Cerebellum (tissue), 4 donors: ENCODE measurements at places on chromosomes 11 and 22. TPM values are rescaled to one million over a fixed set of nuclear protein-coding genes. Genes with fewer than 3 reads are reported as not detected.
A peak's percentile ranks its signal among the peaks of the same experiment; 100 is the strongest.

DNA sequence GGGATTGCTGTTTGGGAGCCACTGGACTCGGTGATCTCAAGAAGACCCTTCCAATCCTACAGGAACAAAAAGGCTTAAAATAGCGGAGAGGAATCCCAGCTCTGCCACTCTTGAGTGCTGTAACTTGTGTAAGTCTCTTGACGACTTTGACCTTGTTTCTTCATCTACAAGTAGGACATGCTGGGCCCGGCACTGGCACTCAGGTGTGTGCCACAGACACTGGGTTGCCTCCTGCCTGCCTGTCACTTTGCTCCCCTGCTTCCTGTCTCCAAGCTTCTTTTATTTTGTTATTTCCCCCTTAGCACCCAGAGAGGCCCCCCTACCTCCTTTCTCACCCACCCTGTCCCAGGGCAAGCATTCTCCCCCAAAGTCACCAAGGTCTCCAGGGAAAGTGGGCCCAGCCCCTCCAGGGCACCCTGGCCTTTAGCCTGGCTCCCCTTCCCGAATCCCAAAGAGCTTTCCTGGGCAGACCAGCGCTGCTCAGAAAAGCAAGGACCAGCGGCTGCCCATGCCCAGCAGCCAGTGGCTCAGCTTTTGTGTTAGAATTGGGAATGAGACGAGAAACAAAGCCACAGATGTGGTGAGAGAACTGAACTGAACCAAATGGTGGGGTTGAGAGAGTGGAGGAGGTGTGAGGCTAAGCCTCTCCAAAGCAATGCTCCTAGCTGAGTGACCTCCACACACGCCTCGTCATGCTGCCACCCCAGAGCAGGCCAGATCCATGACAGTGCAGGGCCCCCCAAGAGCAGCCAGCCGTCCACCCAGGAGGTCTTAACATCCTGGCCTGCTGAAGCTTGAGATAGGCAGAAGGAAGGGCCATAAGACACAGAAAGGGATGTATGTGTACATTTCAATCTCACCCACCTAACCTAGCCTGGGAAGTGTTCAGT lies 4.5 kb downstream of the TRIM29 start:
- DNase-seq, result no peak

DNA sequence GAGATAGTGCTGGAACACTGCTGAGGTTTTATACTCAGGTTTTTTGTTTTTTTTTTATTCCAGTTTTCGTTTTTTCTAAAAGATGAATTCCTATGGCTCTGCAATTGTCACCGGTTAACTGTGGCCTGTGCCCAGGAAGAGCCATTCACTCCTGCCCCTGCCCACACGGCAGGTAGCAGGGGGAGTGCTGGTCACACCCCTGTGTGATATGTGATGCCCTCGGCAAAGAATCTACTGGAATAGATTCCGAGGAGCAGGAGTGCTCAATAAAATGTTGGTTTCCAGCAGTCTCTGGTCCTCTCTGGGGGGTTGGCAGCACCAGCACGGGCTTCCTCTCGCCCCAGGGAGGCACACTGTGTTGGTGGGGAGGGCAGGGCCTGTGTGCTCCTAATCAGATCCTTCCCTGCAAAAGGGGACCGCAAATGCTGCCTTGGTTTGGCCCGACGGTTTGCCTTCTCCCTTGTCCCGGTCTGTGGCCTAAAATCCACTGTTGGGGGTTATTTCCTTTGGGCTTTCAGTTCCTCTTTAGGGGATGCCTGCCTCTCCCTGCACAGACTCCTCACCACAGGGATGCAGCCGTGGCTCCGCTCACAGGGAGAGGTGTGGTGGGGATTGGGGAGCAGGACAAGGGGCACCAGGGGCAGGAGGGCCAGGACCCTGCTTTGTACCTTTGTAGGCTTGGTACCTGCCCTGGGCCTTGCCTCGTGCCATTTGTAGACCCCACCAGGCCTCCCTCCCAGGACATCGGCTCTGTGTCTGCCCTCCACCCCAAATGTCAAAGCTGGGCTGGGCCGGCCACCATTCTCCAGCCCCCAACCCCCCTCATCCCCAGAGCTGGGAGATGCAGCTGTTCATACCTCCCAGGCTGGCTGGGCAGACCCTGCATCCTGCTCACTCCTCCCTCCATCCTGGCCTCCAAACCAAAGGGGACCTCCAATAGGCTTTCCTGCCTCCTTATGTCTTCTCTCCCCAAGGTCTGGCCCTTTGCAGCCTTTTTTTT lies 13.5 kb downstream of the MCAT start:
- no peak for DNase-seq

F2 gene
- total RNA-seq, result 0.18 TPM

GRCh38 chr11:110367571-110367970 lies 62.2 kb upstream of the FDX1 start:
- DNase-seq, result no peak

TEX54 gene
- not detected for total RNA-seq

- DNase-seq, result no peak
Measured at GRCh38 chr11:22341588-22341931, 3.4 kb downstream of the SLC17A6 start.

DNA sequence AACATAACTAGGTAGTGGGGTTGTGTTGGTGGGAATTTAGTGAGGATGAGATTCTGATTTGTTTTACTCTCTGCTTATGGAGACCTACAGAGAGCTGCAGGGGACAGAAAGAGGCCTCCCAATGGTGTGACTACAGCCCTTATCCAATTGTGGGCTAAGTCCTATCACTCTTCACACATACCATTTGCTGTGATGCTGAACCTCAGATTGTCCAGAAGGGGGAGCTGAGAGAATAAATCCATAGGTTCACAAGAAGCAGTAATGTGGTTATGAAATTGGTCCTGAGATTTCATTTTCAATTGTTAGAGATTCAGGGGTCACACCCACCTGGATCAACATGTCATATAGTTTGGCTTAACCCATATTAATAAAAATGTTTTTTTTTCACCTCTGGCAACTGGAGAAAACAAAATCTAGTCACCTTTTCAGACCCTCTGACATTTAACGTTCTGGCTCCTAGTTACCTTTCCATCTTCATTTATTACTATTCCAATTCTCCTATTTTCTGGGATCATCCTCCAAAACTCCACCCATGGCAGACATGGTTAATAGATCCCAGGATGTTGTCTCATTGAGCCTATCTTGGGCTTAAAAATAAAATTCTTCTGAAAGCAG lies 53.3 kb upstream of the PTPN5 start:
- no peak for DNase-seq

CHRM1 gene
- not detected for total RNA-seq

MPPED1 gene
- 7.7 TPM for total RNA-seq

- no peak for DNase-seq
Measured at GRCh38 chr22:39877079-39877845, 16.3 kb downstream of the ENTHD1 start.

- no peak for DNase-seq
Measured at GRCh38 chr11:100830274-100830673, 143.2 kb downstream of the ARHGAP42 start.

DNA sequence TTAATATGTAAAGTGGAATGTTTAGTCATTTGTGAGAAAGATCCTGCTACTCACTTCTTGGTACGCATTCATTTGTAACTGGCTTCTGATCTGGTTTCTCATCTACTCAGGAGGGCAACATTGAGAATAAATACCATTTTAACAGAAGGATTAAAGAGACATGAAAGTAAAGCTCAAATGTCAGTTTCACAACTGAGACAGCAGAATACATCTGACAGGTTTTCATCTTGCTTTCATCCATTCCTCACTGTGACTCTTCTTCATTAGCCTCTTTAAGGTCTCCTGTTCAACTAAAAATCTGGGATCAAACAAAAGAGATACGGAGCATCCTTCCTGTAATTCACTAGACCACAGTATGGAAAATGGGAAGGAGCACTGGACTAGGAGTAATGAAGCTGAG lies 31.4 kb upstream of the CCDC89 start:
- peak; percentile 3 for DNase-seq

INSC gene
- total RNA-seq, result 0.36 TPM

DNA sequence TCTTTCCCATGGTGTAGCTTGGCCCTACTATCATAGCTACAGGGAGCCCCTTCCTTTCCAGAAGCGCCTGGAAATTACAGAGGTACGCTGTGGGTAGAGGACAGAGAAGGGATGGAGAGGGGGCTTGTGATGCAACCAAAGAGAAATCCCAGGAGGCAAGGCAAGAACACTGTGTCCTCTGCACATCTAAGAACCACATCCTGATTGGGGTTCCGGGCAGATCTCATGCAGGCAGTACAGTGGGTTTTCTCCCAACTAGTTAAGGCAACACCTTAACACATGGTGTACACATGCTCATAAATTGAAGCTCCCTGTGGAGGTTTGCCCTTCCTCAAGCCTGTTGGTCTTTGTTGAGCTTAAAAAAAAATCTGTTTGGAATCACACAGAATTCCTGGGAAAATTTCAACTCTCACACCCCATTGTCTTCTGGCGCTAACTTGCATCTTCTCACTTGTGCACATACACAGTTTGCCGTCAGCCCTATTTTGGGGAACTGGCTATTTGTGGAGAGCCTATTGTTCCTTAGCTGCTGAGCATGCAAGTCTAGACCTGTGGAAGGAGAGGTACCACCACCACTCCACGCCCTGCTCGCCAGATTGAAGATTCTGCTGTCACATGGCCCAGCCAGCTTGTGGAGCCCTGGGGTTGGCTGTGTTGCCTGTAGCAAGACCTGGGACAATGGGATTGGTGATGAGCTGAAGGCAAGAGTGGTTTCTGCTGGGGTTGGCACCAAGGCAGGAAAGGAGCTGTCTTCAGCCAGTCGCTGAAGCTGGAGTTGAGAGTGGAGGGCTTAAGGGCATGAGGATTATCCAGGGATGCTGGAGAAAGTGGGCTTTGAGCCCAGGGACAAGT lies 52.4 kb downstream of the ALX4 start:
- DNase-seq, result no peak

- no peak for DNase-seq
Measured at GRCh38 chr22:44185237-44186120, 4.8 kb downstream of the PARVG start.

ARVCF gene
- total RNA-seq, result 64.5 TPM

DNA sequence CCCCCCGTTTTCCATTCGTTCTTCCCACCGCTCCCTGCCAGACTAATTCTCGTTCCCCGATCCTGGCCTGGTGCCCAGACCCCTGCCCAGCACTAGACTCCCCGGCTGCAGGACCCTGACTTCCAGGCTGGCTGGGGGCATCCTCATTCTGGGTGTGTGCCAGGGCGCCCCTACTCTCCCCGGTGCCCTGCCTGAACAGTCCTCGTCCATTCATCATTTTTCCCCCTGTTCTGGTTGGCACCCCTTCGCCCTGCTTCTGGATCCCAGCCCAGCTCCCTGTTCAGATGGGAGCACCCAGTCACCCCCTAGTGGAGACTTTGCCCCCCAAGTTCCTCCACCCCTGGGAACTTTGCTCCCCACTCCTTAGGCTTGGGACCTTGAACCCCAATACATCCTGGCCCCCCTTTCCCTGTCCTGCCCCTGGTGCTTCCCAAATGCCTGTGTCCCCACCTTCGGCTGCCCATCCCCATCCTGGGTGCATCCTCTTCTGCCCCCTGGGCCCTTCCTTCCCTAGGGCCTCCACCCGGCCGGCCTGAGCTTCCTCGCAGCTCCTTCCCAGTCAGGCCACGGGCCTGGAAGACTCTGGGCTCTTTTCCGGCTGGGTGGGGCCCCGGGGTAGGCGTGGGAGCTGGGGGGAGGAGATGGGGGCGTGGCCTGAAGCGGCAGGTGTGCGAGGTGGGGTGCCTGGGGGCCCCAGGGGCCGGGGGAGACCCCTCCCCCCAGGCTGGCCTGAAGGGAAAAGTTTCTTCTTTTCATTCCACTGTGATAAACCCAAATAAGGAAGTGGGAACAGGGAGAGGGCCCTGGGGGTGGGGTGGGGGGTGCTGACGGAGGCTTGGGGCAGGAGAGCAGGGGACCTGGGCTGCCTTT lies 908 bp downstream of the PLCB3 start:
- DNase-seq, result no peak

OR4D5 gene
- not detected for total RNA-seq

DNA sequence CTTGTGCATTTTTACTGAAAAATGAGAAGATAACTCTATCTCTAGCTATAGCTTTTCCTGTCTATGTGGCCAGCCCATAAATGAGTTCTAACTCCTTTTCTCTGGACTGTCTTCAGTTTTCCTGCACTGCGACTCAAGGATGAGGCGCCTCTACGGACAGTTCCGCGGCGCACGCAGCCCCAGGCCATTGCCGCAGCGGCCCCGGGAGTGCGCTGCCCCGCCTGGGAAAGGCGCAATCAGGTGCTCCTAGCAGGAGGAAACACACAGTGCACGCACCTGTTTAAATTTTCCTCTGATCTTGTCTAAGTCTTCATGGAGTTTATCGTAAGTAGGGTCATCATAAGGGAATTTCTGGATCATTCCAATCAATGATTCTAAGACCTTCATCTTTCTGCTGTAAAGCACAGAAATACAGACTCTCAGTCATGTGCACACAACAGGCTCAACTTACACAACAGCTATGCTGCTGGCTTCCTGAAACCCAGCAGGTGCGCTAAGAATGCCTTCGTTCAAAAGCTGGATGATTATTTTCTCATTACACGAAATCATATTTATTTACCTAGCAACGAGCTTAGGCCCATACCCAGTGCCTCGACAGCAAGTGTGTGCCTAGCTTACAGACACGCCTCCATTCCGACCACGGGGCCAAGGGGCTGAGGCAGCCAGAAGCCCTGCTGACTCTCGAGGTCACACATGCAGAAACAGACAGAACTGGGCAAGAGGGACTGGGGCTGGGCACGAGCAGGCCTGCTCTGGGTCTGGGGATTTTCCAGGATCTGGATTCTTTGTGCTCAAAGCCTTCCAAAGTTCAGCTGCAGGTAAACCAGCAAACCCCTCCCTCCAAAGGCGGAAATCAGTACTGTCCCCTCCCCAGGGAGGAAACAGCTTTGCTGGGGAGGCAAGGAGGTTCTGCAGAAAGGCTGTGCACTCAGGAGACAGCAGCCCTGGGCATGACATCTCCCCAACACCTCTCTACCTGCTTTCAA lies 7.2 kb downstream of the LTO1 start:
- DNase-seq, result no peak

DNA sequence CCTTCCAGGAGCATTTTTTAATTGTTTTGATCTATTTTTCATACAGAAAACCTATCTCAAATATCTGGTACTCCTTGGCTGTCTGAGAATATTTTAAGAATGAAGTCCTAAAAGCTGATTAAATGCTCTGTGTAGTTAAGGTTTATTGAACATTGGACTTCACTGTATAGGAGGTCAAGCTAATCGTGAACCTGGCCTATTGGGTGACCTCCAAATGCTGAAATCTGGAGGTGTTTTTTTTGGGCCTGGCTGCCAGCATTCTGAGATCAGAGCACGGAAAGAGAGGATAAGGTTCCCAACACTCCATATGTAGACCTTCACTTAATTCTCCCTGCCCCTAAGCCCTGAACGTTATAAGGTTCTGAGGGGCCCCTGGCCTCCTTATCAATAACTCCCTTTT lies 8.3 kb downstream of the IL17RA start:
- no peak for DNase-seq
